GM23248 (cell line): ENCODE measurements at places on chromosomes 7 and 10.

GRCh38 chr10:127774766-127775559, 38.0 kb downstream of the FOXI2 start:
- DNase-seq: no peak

DNA sequence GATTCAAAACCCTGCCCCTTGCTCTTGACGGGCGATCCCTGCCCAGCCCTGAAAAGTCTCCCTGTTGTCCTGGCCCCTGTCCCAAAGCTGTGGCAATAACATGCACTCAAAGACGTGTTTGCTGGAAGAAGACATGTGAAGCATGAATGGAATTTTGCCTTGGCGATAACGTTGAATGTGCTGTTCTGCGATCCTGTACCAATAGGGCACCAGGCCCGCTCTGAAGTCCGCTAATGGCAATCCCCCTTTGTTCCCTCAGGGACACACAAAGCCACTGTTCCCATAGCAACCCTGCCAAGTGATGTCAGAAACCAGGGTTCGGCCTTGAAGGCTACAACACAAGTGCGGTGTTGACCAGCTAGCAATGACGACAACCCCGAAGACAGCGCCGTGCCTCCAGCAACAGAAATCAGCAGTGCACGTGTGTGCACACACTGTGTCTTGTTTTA, 284.6 kb downstream of the KLF6 start:
- peak; percentile 93 for DNase-seq

DNA sequence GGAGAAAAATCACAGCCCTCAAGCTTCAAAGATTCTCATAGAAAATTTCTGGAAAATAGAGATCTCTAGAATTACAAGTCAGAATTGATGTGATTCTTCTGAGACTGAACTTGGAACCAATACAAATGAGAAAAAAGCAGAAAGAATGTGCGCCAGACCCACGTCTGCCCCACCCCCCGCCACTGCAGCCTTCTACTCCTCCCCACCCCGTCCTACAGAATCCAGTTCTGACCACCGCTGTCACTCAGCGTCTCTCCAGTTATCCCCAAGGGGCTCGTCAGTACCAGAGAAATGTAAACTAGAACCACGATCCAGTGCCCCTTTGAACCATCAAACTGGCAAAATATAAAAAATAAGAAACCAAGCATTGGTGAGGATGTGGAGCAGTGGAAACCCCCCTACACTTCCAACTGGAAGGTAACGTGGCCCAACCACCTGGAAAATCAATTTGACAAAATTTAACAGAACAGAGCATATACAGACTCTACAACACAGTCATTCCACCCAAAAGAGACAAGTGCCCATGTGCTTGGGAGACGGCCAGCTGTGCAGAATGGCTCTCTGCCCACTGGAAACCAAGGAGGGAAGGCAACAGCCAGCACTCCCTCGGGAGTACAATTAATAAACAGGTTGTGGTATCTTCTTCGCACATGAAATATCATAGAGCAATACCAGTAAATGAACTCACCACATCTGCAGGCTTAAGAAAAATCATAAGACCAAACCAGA, 397.9 kb downstream of the TNS3 start:
- DNase-seq: no peak

DNA sequence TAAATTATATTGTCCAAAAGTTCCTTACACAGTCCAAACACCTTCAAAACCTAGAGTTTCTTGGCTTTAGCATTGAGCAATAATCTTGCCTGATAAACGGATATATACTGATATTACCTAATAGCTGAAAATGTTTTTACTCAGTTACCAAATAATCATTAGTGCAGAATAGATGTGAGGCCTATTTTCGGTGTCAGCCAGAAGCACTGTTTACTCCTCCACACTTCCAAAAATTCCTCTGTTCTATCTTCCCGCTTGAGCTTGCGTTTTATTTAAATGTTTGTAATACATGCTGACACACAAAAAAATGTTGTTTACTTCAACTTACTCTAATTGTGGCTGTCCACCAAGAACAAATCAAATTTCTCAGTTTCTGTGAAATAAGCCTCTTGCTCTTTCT, 606.2 kb upstream of the TEX47 start:
- no peak for DNase-seq

GRCh38 chr10:57955076-57955475, 312.6 kb downstream of the IPMK start:
- DNase-seq: peak; percentile 80

DNA sequence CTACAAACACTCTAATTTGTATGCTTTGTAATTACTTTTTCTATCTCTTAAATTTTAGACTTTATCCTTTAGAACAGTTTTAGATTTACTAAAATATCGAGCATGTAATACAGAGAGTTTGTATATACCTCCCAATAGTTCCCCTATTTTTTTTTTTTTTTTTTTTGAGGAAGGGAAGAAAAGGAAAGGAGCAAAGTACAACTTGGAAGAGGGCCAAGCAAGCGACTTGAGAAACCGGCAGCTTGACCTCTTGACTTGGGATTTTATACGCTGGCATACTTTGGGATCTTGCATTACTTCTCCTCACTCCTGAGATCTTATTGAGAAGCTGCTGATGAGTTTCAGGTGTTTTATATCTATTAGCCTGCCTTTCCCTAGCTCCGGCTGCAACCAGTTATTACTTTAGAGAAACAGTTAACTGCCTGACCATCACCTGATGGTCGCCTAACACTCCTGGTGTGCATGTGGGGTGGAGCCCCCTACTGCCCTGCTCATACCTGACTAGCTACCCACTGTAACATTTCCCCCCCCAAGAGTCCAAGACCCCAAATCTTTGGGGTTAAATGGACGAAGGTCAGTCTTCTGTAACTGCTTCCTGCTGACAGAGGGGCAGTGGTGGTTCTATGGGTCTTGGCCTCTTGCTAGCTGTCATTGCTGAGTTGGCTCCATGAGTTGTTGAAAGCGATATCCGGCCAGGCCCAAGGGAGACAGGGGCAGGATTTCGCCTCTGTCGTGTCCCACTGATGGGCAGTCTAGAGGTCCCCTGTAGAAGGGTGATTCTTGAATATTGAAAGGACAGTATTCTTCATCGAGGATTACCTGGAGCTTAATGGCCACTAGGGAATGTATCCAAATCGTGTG, 28.5 kb downstream of the MKLN1 start:
- DNase-seq: no peak
